ENCODE measurements at places on chromosomes 2 and 18. TPM values are rescaled to one million over a fixed set of nuclear protein-coding genes. Genes with fewer than 3 reads are reported as not detected.
A peak's percentile ranks its signal among the peaks of the same experiment; 100 is the strongest.

DNA sequence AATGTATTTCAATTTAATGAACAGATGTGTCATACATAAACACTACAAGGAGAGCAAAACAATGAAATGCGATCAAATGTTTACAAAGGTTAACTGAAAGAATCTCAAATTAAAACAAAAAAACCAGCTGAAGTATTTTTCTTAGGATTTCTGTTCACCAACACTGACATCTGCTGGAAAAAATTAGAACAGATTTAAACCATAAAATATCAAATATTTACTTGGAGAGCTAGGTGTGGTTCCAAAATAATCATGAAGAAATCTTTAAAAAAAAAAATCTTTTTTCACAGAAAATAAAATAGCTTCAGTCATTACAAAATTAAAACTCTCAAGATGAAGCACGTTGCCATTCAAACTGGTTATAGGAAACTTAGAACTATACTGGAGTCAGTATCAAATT lies 13.8 kb downstream of the MMADHC start:
- DNase-seq: no peak

GRCh38 chr2:237773826-237774225 lies 24.8 kb upstream of the RBM44 start:
- no peak for DNase-seq

- DNase-seq: no peak
These were observed 27.4 kb upstream of the CHAC2 start for GRCh38 chr2:53740170-53740569.

DNA sequence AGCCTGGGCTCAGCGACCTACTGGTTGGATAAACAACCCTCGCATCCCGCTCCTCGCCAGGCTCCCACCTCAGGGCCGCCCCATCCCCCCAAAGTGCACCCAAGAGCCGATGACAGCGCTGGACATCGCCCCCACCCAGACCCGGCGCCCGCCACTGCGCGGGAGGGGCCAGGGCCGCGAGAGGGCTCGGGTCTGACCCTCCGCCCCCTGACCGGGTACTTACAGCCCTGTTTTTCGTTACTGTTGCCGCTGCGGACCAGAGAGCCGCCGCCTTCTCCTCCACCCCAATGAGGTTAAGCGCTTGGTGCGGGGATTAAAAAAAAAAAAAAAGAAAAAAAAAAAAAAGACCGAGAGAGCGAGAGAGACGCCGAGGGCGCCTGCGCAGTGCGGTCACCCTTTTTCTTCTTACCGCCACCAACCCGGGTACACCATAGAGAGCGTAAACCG lies at the start of gene CLASP1:
CLASP1 (minus strand) TSS at position 314 of the 447 bp plus-strand sequence. CDS start 43,567 bp downstream, outside the sequence.
- DNase-seq: peak; percentile 68

- no peak for DNase-seq
These were observed 376.6 kb downstream of the HRH4 start for GRCh38 chr18:24837066-24837465.

DNA sequence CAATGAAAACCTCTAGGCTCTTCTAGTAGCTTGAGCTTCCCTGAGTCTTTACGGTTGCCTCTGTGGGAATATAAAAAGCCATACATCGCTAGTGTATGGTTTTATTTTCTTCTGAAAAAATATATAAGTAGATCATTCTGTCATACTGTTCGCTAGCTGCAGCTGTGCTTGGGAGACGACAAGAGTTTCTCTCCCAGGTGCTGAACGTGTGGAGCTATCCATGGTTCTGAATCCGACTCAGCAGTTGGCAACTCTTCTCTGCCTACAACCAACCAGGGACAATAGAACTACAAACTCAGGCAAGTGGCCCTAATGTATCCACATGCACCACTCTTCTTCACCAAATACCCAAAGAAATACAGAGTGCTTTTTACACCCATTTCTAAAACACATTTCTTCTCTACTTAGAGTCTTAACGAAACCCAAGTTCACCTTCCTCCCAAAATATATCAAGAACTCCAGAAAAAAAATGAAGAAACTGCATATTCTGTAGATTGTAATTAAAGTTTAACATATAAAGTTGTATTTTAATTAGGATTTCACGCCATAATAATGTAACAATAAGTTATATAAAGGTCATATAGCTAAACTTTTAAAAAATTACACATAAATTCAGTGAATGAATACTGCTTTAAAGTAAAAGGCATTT lies 2.2 kb upstream of the KCNH7 start:
- DNase-seq: peak; percentile 52

GRCh38 chr2:126907671-126908070 lies 9.0 kb downstream of the TEX51 start:
- DNase-seq: peak; percentile 4

DNA sequence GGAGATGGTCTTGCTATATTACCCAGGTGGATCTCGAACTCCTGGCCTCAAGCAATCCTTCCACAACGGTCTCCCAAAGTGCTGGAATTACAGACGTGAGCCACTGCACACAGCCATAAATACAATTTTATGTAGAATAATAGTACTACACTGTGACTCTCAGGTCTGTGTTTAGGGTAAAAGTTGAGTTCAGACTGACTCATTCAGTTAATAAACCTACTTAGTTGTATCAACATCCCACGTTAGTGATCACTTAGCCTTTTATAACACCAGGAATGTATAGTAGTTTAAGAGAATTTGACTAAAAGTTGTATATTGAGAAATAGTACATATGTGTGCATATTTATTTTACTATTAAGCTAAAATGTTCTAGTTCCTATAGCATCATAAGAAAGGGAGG lies 237.5 kb downstream of the PHLPP1 start:
- no peak for DNase-seq

DNA sequence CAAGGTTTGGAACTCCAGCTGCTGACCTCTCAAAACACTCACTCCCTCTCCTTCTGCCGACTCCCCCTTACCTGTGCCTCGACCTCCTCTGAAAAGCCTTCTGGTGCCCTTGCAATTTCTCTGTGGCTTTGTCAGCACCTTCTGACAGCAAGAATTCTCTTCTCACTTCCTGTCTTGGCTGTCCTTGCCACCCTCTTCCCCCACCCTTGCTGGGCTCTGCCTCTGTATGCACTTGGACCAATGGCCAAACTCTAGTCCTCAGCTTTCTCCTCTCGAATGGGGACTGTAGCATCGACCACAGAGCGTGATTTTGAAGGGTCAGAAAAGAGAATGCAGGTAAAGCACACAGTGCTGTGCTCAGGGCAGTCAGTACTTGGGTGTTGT lies 99.0 kb downstream of the HS1BP3 start:
- no peak for DNase-seq

- no peak for DNase-seq
These were observed 674 bp upstream of the SP110 start for GRCh38 chr2:230220347-230220969.

DNA sequence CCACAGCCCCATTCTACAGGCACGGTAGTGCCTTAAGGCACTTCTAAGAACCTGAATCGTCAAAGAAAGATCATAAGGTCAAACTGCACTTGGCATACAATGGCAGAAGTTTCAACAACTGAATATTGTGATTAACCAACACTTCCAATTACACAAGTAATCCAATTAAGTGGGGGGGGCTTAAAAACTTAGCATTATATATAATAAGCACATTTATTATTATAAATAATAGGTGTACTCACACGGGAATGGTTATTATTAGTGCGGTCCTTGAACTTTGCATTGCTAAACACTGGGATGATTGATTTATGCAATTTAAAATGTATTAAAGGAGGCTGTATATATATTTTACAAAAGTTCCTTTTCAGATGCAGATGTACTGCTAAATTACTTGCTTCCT lies 7.6 kb downstream of the APCDD1 start:
- DNase-seq: no peak

DNA sequence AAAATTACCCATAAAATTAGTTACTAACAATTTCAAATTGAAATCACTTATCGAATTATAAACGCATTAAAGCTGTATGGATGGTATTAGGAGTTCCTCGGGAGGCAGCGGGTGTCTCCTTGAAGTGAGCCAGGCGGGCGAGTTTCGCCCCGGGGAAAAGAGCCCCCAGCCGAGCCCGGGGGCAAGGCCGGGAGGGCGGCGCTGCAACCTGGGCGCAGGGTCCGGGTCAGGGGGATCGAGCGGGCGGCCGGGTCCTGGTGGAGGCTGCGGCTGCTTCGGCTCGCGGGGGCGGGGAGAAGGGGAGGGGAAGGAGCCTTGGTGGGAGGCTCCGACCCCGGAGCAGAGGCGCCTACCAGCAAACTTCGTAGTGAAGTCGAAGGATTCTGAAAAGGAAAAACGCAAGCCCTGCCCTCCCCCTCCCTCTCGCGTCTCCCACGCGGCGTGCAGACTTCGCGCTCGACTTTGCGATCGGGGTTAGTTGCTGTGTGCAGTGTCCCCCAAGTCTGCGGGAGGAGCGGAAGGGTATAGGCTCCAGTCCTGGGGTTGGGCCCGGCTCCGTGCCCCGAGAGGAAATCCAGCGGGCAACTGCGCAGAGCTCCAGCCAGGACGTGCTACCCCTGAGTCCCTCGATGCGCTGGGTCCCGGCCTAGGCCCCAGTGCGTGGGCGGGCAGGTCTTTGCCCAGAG lies 140.8 kb downstream of the MEIS1 start:
- peak; percentile 25 for DNase-seq

- no peak for DNase-seq
These were observed 62.4 kb downstream of the NCAPH start for GRCh38 chr2:96397756-96398530.

GRCh38 chr18:24306201-24306600 lies 91.4 kb downstream of the OSBPL1A start:
- DNase-seq: no peak

DNA sequence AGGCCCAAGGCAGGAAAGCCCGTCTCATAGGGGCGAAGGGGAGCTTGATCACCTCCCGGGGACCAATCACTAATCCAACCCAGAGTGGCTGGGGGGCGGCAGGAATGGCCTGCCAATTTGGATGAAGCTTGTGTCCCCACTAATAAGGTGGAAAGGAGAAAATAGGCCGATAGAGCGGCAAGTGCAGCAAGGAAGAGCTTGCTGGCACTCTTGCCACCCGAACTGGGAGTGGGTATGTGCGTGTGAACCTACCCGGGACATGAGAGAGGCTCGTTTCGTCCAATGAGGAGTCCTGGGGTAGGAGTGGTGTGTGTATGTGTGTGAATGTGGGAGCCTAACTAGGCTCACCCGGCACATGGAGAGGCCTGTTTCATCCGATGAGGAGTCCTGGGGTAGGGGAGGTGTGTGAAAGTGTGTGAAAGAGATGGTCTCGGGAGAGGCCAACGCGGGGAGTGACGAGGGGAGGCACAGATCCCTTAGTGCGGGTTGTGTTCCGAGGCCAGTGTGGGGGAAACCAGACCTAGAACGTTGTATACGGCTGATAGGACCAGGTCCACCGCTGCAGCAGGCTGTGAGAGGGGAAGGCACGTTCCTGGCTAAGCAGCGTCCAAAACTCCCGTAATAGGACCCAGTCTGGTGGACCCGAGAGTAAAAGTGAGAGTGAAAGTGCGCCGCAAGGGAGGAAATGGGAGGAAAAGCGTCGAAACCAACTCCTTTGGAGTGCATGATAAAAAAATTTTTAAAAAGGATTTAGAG lies 47.1 kb upstream of the SELENOI start:
- peak; percentile 40 for DNase-seq

GRCh38 chr2:207130958-207131521 lies 34.7 kb downstream of the KLF7 start:
- no peak for DNase-seq

- DNase-seq: no peak
These were observed 9.0 kb downstream of the RNF144A start for GRCh38 chr2:6926071-6926732.

DNA sequence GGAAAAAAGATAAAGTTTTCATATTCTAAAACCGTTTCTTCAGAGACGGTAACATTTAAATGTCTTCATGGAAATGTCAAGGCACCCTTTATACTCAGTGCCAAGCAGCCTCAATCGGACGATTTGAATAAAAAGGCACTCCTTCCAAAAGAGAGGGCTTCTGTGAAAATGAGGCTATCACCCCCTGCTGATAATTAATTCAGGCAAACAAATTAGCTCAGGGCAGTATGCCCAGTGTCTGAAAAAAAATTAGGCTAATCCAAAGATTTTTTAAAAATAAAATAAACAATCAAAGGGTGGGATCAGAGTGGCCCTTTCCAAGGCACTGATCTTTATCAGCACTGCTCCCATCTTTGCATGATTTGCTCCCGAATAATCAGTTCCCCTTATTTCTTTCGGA lies 151.0 kb upstream of the PID1 start:
- no peak for DNase-seq

GRCh38 chr2:129193961-129194360 lies 785.5 kb upstream of the RAB6C start:
- DNase-seq: no peak

GRCh38 chr2:77054938-77055337 lies 467.2 kb downstream of the LRRTM4 start:
- no peak for DNase-seq

DNA sequence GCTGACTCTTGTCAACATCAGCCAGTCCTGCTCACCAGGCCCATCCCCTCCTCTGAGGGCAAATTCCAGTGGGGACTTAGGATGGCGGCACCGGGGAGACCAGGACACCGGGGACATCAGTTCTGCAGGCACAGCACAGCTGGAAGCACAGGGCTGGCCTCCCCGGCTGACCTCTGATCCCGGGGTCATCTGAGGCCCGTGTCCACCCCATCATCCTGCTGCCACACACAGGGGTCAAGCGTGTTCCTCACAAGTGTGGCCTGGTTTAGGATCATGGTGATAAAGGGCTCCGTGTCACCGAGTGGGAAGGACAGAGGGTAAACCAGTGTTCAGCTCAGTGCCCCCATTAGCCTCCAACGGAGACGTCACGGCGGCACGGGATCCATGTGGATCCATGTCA lies 58.1 kb upstream of the CTDP1 start:
- DNase-seq: no peak

DNA sequence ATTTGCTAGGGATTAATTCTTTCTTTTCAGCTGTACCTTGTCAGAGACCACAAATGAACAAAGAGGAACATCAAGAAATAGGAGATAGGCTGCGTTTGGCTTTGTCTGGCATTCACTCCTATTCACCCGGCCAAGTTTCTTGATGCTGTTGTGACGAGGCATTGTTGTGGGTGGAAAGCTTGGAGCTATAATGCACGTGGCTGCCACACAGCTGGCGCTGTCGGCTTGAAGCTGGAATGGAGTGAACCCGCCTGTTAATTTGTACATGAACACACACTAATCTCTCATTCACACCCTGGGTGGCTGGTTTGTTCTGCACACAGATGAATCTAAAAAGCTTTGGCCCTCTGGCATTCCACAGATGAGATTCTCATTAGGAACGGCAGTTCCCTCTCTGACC lies 274.9 kb upstream of the GYPC start:
- DNase-seq: no peak

- DNase-seq: no peak
These were observed 86.4 kb upstream of the MYCN start for GRCh38 chr2:15853903-15854302.

- DNase-seq: peak; percentile 48
These were observed 7.6 kb upstream of the DSG2 start for GRCh38 chr18:31490387-31490786.

Gene METAP1D
- 3.3 TPM for total RNA-seq

Gene MC2R
- not detected for total RNA-seq

Gene SH3BP4
- total RNA-seq: 44.4 TPM

Gene FAM98A
- total RNA-seq: 35.0 TPM

Gene MATN3
- total RNA-seq: 0.12 TPM

Gene UGT1A4
- 1.8 TPM for total RNA-seq

Gene RND3
- 57.1 TPM for total RNA-seq

Gene SCYGR4
- not detected for total RNA-seq

Gene CYRIA
- 3.8 TPM for total RNA-seq

Gene C18orf63
- not detected for total RNA-seq

Gene SNORC
- total RNA-seq: 67.5 TPM

Gene RNF152
- 29.8 TPM for total RNA-seq

Gene CCL20
- 43.5 TPM for total RNA-seq

Gene CCDC88A
- 11.4 TPM for total RNA-seq
